ENCODE measurements at places on chromosomes 16 and 17.

GRCh38 chr16:66382171-66382965, 15.9 kb downstream of the CDH5 start:
- DNase-seq: no peak

DNA sequence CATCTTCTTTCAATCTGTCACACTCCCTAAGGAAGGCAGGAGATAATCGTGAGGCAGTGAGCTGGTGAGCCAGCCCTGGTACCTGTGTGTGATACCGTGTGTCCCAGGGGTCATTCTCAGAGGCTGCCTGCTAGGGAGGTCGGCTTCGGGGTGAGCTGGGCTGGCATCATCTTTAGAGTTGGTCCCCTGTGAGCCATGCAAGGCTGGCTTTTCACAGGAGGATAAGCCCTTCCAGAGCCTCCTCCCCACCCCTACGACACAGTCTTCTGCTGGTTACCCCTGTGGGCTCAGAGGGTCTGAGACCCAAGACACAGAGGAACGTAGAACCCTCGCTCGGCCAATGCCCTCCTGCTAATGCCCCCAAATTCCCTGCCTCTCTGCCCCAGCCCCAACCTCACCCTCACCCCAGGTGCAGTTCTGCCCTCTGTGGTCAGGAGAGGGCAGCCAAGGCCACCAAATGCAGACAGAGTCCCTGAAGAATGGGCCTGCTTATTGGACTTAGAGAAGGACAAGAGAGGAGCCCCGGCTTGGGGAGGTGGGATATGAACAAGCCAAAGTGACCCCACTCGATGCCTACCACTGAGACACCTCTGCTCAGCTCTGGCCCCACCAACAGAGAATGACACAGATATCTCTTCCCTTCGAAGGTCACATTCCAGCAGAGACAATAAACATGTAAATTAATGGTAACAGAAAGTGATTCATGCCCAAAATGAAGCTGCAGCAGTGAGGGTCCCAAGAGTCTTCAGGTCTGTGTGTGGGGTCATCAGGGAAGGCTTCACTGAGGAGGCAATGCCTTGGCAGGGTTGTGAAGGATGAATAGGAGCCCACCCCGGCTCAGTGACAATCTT, 80.8 kb upstream of the CCL1 start:
- no peak for DNase-seq

DNA sequence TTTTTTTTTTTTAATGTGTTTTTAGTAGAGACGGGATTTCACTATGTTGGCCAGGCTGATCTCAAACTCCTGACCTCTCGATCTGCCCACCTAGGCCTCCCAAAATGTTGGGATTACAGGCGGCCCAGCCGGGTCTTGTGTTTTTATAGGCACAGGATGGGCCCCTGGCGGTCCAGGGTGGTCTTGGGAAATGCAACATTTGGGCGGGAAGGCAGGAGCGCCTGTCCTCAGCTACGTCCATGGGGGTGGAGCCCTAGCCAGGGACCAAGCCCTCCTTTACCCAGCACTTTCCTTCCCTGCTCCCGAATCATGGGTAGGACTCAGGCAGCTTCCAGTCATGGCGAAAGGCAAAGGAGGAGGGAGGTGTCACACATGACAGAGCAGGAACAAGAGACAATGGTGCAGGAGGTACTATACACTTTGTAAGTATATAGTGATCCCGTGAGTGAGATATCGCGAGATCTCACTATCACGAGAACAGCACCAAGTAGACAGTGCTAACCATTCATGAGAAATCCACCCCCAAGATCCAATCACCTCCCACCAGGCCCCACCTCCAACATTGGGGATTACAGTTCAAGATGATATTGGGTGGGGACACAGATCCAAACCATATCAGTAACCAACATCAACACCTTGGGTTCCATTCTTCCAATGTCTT, 226.7 kb upstream of the WSCD1 start:
- no peak for DNase-seq

GRCh38 chr16:17635183-17635582, 164.4 kb upstream of the XYLT1 start:
- DNase-seq: no peak

- no peak for DNase-seq
Observed at GRCh38 chr16:17411263-17411662, 59.5 kb downstream of the XYLT1 start.

GRCh38 chr17:81484195-81484979, 28.2 kb downstream of the ACTG1 start:
- peak; percentile 83 for DNase-seq

DNA sequence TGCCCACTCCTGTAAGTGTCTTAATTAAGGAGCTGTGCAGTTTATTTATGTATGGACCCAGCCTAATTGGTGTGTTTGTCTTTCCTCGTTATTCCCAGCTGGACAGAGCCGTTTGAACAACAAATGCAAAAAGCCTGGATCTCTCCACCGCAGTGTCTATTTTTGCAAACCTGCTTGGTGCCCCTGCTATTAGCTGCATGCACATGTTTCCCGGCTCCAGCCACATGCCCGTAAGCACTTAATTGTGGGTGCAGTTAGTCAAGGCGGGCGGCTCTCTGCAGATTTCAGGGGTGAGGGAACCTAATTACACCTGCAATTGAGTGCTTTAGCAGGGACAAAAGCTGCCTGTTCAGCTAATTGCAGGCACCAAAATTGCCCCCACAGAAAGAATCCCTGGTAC, 74.0 kb upstream of the GSE1 start:
- DNase-seq: no peak

DNA sequence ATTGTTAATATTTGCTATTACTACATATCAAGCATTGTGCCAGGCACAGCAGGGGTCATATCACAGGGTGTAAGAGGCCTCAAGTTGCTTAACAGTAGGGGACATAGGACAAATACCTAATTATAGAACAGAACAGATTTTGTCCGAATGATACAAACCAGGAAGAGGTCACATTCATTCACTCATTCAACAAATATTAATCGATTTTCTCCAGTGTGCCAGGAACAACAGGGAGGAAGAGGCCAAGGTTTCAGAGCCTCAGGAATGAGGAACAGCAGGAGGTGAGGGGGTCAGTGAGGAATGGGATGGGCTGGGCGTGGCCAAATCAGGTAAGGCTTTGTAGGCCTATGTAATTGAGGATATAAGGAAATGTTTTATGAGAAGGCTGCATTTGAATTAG, 11.2 kb upstream of the CHST4 start:
- no peak for DNase-seq

GRCh38 chr17:65977041-65977440, 214.9 kb downstream of the CEP112 start:
- no peak for DNase-seq

- no peak for DNase-seq
Observed at GRCh38 chr16:56419740-56420548, 5.4 kb downstream of the AMFR start.

- no peak for DNase-seq
Observed at GRCh38 chr17:57379237-57379894, 123.0 kb downstream of the MSI2 start.

- no peak for DNase-seq
Observed at GRCh38 chr17:57560319-57560705, 184.8 kb downstream of the CCDC182 start.

DNA sequence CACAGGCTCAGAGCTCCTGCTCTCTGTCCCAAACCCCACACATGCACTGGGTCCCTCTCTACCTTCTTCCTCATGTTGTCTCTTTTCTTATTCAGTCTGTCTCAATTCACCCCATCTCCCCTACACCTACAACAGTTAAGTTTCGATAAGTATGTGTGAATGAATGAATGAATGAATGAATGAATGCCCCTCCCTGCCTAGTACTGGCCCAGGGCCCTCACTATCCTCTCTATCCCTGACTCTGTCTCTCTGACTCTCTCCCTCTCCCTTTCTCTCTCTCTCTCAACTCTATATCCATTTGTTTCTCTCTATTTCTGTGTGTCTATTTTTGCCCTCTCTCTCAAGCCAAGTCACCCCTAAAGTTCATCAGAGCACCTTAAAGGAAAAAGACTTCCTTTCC, 6.7 kb upstream of the KRT9 start:
- no peak for DNase-seq

DNA sequence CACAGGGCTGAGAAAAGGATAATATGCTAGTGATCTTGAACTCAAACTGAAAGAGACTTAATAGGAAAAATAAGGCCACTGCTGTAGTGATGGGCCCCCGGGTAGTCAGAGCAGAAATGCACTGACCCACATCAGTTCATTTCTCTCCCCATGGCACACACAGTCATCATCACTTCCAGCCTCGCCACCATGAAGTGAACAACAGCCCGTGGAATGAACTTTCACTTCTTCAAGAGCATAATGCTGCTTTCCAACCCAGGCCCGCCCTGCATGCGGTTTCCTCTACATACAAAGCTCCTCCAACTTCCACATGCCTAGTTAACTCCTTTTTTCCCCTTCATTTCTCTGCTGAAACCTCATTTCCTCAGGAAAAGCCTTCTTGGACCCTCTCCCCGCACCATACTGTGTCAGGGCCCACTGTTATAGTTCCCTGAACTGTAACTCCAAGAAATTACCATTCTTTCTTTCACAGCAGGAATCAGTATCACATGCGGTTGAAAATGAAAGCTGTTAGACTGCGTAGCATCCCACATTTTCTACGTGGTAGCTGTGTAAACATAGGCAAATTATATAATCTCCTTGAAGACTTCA, 65.8 kb upstream of the SMIM36 start:
- no peak for DNase-seq

DNA sequence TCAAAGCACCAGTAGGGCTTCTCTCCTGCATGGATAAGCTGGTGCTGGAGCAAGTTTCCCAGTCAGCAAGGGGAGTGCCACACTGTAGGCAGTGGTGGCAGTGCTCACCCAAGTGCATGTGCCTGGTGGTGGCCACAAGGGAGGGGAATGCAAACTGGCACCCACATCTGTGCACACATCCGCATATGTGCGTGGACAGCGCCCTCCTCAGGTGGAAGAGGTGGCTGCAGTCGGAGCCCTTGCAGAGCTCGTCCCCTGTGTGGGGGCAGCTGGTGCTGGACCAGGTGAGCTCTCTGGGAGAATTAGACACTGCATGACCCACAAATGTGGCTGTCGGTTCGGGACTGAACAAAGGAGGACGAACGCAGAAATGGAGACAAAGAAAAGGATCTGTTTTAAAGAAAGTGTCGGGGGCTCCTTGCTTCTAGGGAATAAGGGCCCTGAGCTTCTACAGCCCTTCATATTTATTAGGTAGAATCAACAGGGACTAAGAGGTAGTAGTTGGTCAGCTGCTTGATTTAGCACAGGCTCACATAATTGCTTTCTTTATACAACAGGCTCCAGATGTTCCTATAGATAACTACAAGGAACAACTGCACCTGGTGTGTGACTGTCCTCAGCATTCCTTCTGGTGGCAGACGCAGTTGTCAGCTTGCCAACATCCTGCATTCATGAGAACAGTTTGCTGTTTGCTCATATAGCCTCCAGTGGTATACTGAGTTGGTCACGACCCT, 5.3 kb upstream of the ZNF689 start:
- peak; percentile 53 for DNase-seq

GRCh38 chr16:56257239-56257638, 66.0 kb downstream of the GNAO1 start:
- no peak for DNase-seq

DNA sequence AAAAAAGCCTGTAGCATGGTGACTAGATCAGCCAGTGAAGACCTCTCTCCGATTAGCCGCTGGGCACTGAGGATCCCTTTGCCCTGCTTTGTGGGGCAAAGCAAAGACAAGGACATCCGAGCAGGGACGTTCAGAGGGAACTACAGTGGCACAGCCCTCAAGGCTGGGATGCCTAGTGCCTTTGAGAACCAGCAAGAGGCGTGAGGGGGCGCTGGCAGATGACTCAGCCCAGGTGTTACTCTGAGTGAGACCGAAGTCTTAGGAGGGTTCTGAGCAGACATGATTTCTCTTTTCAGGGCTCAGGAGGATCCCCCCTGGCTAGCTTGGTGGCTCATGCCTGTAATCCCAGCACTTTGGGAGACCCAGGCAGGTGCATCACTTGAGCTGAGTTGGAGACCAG, 178.6 kb downstream of the CPPED1 start:
- no peak for DNase-seq

GRCh38 chr16:66250686-66251431, 115.6 kb upstream of the CDH5 start:
- DNase-seq: no peak

DNA sequence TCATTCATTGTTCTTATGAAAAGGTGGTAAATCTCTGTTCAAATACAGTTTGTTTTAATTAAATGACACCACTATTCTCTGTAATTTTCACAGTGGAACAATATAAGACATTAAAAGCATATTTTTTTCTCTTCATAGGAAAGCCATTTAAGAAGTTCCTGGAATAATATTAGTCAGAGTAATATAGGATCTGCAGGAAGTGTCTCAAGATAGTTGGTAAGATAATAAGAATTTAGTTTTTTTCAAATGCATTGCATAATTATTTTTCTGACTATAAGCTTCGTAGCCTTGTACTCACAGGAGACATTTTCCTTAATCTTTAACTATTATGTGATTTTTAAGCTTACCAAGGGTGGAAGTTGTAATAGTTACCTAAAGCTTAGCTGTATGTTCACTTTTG, 16.9 kb downstream of the STXBP4 start:
- no peak for DNase-seq

GRCh38 chr17:79986411-79987186, 49.1 kb downstream of the TBC1D16 start:
- DNase-seq: no peak

- DNase-seq: no peak
Observed at GRCh38 chr17:7254511-7254910, 2.5 kb downstream of the ELP5 start.

GRCh38 chr17:73878923-73879322, 234.7 kb upstream of the SDK2 start:
- no peak for DNase-seq

DNA sequence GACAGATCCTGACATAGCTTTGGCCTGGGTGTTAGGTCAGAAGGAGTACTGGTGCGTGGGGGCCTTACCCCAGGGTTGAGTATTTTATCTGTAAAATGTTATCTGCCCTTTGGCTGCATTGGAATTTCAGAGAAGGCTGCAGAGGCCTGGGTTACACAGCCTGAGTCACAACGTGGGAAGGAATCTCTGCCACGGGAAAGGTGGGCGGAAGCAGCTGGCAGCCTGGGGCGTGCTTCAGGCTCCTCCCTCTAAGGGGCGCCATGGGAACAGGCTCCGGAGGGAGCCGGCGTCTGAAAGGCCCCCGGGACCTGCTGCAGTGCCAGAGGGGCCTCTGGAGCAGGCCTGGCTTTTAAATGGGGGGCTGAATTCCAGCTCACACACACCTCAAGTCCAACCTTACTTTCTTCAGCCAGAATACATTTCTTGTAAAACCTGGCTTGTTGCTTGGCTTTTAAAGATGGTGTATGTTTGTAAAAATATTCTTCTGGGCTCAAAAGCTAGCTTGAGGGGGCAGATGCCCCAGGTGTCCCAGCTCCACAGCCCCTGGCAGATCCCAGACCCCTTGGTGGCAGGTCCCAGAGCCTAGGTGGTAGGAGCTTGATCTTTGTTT, 142.2 kb downstream of the RAB11FIP4 start:
- no peak for DNase-seq

GRCh38 chr16:67407788-67408452, 8.4 kb downstream of the ZDHHC1 start:
- DNase-seq: no peak

GRCh38 chr17:43217614-43218087, 6.0 kb downstream of the TMEM106A start:
- no peak for DNase-seq

- no peak for DNase-seq
Observed at GRCh38 chr16:85800321-85800669, 800 bp downstream of the COX4I1 start.
